Thoracic aorta (tissue), 2 donors: ENCODE measurements at places on chromosomes 5 and 9. TPM values are rescaled to one million over a fixed set of nuclear protein-coding genes. Genes with fewer than 3 reads are reported as not detected.

Gene ENTREP1
- 2.1 TPM for total RNA-seq

Gene PCA3
- total RNA-seq = not detected

Gene SV2C
- 0.14 TPM for total RNA-seq

Gene MSMP
- total RNA-seq = not detected
